ENCODE measurements at places on chromosomes 7 and 10.

DNA sequence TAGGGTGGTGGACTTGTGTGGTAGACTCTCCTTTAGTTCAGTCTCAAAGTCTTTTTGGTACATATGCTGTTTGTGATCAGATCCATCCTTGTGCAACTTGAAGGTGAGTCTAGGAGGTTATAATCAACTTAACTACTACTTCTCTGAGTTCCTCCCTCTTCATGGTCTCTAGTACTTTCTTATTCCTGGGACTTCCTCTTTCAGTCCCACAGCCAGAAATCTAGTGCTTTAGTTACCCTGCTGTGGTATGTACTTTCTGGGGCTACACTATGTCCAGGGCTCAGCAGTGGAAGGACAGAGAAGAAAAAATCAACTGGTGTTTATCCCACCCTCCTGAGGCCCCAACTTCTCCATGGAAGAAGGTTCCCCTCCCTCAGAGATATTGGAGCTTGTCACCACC lies 19.4 kb upstream of the ATAD1 start:
- DNase-seq: no peak

- DNase-seq: no peak
These were observed 189.9 kb upstream of the PRSS58 start for GRCh38 chr7:142447762-142448161.

- no peak for DNase-seq
These were observed 71.3 kb downstream of the NRCAM start for GRCh38 chr7:108384716-108385483.

DNA sequence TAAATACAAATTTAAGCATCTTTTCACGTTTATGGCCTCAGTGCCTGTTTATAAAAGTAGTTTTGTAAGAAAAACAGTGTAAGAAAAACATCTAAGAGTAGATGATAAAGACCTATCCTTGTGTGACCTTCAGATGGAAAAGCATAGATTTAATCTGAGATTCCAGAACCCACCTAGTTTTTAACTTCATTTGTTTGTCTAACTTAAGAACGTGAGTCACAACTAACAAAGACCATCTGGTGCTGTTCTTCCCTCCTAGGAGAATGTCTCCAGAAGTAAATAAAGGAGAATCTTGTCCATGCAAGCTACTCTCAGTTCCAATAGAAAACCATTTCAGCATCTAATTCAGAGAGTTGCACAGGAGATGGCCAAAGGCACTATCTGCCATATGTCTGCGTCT lies 265.4 kb upstream of the C7orf33 start:
- no peak for DNase-seq

GRCh38 chr7:157818701-157819454 lies 482.1 kb downstream of the DNAJB6 start:
- no peak for DNase-seq

- no peak for DNase-seq
These were observed 196.5 kb downstream of the HERPUD2 start for GRCh38 chr7:35498416-35498815.

GRCh38 chr7:28900311-28900710 lies 57.8 kb downstream of the TRIL start:
- DNase-seq: no peak

DNA sequence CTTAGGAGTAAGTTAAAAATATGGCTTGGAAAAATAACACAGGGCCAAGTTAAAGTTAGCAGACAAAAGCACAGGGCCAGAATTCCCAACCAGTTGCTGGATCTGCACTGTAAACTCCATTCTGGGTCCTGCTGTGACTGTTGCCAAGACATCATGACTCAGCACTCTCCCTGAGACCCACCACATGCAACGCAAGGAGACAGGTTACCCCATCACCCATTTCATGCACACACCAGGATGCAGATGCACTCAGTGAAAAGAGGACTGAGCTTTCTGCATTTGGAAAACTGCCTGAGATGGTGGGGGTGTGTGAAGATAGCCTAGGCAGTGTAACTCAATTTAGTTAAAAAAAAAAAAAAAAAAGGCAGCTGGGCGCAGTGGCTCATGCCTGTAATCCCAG lies 97.6 kb upstream of the ZNF438 start:
- DNase-seq: no peak

DNA sequence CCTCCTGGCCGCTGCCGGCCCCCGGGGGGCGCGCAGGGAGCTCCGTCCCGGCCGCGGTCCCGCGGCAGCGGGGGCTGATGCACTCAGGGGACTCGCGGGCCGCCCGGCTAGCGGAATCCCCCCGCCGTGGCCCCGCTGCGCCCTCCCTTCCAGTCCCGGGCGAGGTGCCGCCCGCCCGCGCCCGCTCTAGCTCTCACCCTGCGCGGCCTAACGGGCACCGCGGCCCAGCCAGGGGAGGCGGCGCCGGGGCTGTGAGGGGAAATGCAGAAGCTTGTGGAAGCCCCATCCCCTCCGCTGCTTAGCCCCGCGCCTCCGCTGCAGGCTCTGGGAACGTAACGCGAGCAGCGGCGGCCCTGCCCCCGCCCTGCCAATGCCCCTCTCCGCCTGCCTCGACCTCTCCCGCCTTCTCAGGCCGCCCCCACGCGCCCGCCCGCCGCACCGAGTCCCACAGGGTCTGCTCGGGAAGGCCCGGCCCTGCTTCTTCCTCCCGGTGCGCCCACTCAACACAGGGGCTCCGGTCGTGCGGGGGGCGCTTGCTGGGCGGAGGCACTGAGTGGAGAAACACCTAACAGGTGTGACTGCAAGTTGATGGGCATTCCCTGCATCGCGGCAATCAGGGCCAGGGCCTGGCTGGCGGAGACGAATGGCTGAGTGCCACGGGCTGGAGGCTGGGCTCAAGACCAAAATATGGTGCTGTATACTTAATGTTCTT lies 384 bp upstream of the TMEM229A start:
- no peak for DNase-seq

DNA sequence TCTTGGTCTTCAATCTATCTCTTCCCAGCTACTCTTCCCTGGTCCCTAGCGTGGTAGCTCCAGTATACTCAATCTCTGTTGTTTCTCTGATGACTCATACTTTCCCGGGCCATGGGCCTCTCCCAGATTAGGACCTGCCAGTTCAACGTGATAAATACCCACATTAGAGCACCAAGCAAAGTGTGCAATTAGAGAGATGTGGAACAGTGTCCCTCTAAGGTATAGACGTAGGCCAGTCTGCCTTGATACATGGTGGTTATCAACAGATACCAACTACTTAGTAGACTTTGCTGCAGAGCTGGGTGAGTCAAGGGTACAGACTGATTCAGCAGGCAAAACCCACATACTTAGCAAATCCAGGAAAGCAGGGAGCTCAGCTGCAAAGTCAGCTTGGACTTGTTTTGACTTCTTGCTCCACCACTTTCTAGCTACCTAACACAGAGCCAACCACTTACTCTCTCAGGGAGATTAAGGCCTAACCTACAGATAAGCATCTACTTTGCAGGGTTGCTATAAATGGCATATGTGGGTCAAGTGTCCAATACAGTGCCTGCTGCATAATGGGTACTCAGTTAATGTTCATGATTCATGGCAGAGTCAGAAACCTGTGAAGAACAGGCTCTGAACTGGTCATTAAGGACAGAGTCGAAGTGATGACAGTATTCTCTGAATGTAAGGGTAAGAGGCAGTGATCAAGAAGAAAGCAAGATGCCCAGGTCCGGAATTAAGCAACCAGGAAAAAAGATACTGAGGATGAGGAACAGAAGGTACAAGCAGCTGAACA lies 176.1 kb downstream of the CHN2 start:
- DNase-seq: no peak

- no peak for DNase-seq
These were observed 47.9 kb upstream of the ITPRID1 start for GRCh38 chr7:31466036-31466435.

GRCh38 chr7:137453356-137453755 lies 109.8 kb upstream of the PTN start:
- DNase-seq: no peak

- DNase-seq: no peak
These were observed 32.0 kb downstream of the GBX1 start for GRCh38 chr7:151135525-151135845.

DNA sequence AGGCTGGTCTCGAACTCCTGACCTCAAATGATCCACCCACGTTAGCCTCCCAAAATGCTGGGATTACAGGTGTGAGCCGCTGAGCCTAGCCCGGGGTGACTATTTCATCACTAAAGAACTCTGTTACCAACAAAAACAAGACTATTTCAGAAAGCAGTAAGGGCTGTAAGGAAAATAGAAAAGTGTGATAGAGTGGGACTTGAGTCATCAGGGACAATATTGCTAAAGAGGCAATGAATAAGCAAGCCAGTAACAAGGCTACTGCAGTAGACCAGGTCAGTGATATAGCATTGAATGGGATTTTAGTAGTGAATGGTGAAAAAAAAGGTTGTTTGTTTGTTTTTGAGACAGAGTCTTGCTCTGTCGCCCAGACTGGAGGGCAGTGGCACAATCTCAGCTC lies 51.7 kb downstream of the SVOPL start:
- DNase-seq: no peak

- no peak for DNase-seq
These were observed 164.4 kb downstream of the TPK1 start for GRCh38 chr7:144671429-144671828.

GRCh38 chr10:6964543-6964942 lies 384.5 kb upstream of the PRKCQ start:
- no peak for DNase-seq

Data from activated naive CD8-positive, alpha-beta T cell treated with anti-CD3 and anti-CD28 coated beads, Interleukin-2, amount 50 U/mL, for 16 hours (primary cell).